Effector memory CD8-positive, alpha-beta T cell (primary cell): ENCODE measurements at places on chromosomes 6 and 20.

GRCh38 chr6:157226026-157226625, 97.2 kb downstream of the TMEM242 start:
- DNase-seq = no peak

GRCh38 chr6:6969761-6970223, 138.0 kb upstream of the RREB1 start:
- DNase-seq = no peak

- no peak for DNase-seq
These were observed at the start of gene BNIP5 for GRCh38 chr6:36336779-36337241. Gene BNIP5 (minus strand): TSS chr6:36336888. CDS start chr6:36330690, 6,198 bp downstream.

GRCh38 chr6:28254121-28254519, 2.1 kb upstream of the ZKSCAN4 start:
- no peak for DNase-seq

DNA sequence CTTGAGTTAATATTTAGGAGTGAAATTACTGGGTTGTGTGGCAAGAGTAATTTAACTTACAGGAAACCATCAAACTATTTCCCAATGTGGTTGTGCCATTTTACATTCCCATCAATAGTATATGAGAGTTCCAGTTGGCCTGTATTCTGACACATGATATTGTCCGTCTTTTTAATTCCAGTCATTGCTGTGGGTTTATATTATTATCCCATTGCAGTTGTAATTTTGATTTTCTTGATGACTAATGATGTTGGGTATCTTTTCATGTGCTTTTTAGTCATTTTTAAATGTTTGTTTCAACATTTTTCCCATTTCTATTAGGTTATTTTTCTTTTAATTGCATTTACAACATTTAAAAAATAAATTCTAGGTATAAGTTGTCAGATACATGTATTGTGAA, 614.0 kb downstream of the UTRN start:
- no peak for DNase-seq

DNA sequence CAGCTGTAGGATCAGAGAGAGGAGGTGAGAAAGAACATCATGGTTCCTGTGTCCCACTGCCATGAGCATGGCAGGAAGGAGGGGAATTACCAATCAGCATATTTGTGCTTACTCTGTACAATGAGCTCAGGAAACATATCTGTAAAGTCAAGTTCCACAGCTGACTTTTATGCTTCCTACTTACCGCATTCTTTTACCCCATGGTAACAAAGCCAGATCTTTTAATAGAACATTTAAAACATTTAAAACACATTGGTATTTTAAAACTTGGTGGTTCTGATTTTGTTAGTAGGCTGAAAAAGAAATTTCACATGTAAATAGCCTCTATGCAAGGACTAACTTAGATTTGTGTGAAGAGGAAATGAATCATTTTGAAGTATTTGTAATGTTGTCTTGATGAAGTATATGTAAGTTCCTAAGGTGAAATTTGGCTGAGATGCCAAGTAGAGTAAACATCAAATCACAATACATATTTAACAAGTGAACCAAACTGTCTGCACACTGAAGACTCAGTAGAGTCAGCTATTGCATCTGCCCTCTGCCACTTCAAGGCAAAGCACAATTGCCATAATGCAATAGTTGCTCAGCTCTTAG, 114.7 kb downstream of the GJA10 start:
- no peak for DNase-seq

DNA sequence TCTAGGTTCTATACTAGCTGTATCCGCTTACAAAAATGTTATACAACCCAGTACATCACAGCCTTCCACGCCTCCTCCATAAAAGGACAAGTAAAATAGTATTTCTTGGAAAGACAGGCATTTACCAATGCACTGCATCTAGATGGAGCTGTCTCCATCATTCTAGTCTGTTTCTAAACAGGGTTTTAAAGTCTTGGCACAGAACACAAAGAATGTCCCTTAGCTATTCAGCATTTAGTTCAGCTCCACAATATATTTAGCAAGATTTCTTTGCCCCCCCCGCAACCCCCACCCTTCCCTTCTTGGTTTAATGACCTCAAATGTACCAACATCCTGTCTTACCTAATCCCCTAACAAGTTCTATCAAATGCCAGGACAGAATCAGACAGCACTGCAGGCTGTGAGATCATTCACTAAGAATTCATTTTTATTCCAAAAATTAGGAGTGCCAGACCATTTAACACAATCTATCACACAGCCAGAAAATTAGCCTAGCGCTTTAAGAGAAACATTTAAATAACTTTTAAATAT, 198.6 kb downstream of the BACH2 start:
- DNase-seq = no peak

- DNase-seq = no peak
These were observed 33.5 kb upstream of the SYNCRIP start for GRCh38 chr6:85676086-85676729.

DNA sequence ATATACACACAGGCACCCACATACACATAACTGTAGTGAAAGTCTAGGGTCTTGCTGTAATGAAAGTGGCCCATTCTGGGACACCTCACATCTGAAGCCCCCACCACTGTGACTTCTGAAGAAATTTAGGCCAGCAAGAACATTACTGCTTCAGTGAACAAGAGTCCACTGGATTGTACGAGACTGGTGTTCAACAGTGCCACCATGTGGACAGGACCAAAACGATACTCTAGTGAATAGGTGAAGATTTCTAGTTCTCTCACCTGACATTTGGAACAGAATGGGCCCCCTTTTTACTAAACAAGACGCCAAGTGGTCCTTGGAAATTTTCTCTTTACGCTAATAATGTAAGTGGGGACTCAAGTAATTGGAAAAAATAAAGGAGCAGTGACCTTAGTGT, 156.9 kb downstream of the MAFB start:
- DNase-seq = no peak

DNA sequence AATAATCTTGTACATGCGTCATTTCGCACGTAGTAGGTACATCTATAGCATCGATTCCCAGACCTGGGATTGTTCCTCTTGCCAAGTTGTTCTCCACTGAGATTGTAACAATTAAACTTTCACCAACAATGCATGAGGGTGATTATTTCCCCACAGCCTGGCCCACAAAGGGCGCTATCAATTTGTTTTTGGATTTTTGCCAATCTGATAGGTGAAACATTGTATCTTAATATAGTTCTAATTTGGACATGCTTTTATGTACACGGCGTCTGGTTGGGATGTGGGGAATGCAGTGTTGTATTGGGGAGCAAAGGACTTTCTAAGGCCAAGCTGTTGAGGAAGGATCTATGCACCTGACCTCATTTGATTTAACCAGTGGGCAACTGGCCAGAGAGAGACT, 59.5 kb downstream of the VEGFA start:
- DNase-seq = no peak
